Foreskin fibroblast (primary cell): ENCODE measurements at places on chromosomes 7 and 10.

DNA sequence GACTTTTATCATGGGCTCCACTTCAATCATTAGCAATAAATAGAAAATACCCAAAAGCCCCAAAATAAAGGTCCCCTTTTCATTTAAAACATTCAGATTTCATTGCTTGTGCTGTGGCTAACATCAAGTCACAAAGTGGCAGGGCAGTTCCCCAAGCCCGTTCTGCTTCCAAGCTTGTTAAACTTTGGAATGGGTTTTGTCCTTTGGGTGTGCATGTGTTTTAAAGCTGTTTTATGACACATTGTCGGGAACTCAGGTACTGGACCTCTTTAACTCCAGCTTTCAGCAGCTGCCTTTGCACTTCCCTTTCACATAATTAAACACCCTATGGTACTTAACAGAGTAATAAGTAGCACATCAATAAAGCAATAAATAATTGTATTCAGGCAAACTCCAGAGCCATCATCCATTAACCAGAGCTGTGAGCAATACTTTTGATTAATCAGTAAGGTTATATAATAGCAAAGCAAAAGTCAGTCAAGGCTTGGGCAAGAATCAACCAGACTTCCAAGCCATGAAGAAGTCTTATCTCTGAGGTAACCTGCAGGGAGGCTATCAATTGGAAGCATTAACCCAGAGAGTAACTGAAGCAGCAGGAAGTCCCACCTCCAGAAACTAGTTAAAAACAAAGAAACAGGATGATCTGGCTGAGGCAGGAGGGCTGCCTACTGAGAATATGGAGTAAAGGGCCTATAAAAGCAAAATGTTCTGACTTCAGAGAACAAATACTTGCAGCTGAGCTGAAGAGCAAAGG is 56.1 kb upstream of the ARID5B start:
- no peak for DNase-seq

DNA sequence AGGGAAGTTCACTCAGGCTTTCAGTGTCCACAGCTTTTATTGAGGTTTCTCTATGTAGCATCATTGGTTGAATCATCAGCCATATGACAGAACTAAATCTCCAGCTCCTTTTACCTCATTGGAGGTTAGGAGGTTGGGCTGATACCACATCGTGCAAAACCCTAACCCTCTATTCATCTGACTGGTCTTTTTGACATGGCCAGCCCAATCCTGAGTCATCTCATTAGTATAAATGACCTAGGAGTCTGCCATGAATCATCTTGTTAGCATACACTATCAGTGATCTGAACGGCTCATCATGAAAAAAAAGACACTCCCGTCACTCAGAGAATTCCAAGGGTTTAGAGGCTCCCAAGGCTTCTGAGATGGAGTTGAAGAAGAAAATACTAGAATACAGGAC is 669.8 kb upstream of the POT1 start:
- no peak for DNase-seq

- no peak for DNase-seq
These were observed 258.2 kb upstream of the NPY start for GRCh38 chr7:24025765-24026164.

GRCh38 chr10:14880229-14880628 is 1.6 kb downstream of the SUV39H2 start:
- DNase-seq, result no peak

GRCh38 chr7:101068401-101068800 is 16.9 kb upstream of the TRIM56 start:
- DNase-seq, result no peak
